ENCODE measurements at places on chromosomes 13 and 19.
A peak's percentile ranks its signal among the peaks of the same experiment; 100 is the strongest.

DNA sequence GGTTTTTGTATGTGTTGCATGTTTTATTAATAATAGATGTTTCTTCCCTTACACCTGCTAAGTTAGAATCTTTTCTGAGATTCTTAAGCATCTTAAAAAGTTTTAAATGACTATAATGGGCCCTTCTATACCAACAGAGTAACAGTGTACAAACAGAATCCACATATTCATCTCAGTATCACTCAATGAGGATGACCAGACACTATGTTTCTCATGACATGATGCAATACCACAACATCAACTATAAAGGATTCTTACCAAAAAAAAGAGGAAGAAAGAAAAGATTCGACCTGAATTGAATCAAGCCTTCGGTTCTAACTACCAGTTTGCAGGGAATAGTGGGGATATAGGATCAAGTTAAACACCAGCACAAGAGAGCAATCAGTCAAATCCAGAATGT lies 56.5 kb downstream of the INTS6 start:
- DNase-seq: no peak

DNA sequence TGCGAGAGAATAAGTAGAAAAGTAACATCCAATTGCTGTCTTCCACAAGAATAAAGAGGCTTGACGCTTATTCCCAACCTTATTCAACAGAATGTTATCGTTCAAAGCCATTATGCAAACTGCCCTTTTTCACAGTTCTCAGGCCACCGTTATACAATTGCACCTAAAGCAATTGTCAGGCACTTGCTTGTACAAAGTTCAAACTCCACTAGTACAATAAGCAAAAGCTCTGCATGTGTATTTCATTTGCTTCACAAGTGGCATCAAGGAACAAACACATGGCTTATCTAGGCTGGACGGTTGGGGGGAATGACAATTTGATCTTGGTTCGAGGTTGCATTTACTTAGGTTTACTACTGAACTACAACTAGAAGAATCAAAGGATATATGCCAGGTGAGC lies 815.6 kb downstream of the EFNB2 start:
- no peak for DNase-seq

DNA sequence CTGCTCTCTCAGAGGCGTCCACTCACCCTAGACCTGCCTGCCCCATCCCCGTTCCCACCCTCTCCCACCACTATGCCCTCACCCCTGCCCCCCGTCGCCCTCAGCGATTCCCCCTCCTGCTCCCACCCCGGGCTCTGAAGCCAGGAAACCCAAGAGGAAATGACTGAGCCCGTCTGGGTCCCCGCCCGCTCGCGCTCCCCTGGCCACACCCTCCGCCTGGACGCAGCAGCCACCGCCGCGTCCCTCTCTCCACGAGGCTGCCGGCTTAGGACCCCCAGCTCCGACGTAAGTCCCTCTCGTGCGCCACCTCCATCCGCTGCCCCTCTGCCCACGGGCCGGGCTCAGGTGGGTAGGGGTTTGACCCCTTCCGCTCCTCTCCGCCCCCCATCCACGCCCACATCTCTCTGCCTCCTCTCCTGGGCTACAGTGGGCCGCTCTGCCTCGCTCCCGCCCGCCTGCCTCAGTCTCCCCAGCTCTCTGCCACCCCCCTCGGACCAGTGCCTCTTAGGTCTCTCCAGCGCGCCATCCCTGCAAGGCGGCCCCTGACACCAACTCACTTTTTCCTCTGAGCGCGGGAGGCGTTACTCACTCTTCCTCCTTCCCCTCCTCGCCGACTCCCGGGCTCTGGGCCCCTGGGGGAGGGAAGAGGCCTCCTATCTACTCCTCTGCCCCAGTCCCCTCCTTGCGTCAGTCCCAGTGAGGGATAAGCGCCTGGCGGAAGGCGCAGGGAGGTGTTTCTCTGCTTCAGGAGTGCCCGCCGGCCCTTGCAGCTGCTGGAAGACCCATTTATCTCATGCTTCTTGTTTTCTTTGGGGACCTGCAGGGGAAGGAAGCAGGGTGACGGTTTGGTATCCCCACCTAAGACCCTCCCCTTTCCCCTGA lies at the start of gene FXYD5:
Gene FXYD5, plus strand, starts transcription at position 211 of the 882 bp plus-strand sequence. CDS start 816 bp downstream, outside the sequence.
- peak; percentile 80 for DNase-seq

GRCh38 chr19:55465460-55466240 lies 1.1 kb upstream of the C19orf85 start:
- DNase-seq: no peak

GRCh38 chr19:35293808-35294207 lies 1.8 kb downstream of the MAG start:
- no peak for DNase-seq

GRCh38 chr13:98647121-98647520 lies 70.2 kb upstream of the STK24 start:
- no peak for DNase-seq

DNA sequence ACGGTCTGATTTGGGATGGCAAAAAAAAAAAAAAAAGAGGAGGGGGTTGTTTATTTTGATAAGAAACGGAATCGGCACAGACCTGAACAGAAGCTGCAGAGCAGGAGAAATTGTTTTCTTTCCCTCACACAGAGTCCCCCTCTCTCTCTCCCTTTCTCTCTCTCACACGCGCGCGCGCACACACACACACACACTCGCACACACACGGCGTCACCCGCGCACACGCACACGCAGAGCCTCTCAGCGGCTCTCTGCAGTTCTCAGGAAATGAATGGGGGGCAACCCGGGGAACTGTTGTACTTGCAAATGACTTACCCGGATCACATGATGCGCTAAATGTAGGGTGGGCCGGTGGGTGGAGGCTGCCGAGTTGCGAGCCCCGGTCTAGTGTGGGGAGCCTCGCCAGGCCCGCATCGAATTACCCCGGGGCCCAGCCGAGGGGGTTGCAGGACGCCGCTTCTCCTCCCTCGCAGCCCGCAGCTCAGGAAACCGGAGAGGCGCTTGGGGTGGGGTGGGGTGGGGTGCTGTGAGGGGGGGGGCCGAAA lies 475 bp downstream of the KLF12 start:
- DNase-seq: peak; percentile 86

- peak; percentile 88 for DNase-seq
Observed at GRCh38 chr19:48319647-48320541, 5.5 kb upstream of the EMP3 start.

DNA sequence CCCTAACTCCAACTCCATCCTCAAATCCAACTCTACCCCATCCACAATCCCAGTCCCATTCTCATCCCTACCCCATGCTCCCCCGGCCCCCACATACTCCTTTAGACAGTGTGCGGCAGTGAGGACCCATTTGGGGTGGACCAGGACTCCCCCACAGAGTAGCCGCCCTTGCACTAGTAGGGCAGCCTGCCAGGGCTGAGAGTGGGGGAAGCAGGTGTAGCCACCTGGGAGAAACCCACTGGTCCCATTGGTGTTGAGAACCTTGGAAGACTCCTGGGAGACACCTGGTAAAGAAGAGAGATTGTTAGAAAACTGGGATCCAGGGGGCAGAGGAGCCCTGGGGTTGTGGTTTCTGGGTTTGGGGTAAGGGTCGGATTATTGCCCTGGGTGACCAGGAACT lies 4.6 kb downstream of the KLK13 start:
- no peak for DNase-seq

GRCh38 chr13:64551755-64552154 lies 2678.4 kb downstream of the PCDH9 start:
- DNase-seq: no peak

- peak; percentile 7 for DNase-seq
Observed at GRCh38 chr19:34838753-34839431, 65.9 kb upstream of the ZNF599 start.

DNA sequence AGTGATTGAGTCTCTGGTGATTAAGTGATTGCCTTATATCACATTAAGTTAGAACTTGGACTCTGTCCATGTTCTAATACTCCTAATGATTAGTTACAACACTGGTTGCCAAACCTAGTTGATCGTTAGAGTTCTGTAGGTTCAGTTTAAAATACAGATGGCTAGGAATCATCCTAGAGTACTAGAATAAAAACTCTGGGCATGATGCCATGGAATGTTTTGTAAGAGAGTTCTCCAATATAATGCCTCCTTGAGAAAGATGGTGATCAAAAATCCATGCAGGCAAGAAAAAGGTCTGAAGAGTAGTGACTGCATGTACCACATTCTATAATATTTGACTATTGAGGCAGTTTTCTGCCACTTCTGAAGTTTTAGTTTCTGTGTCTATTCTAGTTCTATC lies 176.3 kb downstream of the GPC5 start:
- DNase-seq: no peak

GRCh38 chr19:56751078-56751489 lies 79.5 kb upstream of the ZNF835 start:
- no peak for DNase-seq

DNA sequence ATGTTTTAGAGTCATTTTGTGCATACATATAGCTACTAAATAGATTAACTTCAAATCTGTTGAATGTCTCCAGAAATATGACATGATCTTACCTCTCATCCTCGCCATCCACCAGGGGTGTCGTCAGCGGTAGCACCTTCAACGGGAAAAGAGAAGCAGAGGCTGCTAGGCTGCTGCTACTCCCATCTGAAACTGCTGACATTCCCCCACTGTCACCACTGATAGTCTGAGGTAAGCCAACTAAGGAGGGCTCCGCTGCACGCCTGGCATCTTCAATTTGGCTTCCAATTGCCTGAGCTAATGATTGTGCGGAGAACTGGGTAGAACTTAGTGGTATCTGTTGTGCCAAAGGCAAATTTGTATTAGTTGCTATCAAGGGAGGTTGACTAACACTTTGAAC lies 3.1 kb downstream of the TSC22D1 start:
- DNase-seq: no peak

- no peak for DNase-seq
Observed at GRCh38 chr13:111265701-111266035, 54.8 kb upstream of the TEX29 start.

DNA sequence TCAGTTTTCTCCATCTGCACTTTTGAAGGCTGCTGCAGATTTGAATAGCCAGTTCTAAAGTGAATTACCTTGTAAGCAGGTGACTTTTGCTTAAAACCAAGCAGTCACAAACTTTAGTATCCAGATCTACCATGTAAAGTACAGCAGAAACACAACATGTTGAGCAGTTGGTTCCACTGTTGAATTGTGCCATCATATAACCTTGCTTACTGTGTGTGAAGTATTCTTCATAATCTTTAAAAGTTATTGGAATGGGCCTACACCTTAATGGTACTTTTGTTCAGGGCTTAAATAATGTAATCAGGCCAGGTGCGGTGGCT lies 23.2 kb upstream of the MTUS2 start:
- no peak for DNase-seq

DNA sequence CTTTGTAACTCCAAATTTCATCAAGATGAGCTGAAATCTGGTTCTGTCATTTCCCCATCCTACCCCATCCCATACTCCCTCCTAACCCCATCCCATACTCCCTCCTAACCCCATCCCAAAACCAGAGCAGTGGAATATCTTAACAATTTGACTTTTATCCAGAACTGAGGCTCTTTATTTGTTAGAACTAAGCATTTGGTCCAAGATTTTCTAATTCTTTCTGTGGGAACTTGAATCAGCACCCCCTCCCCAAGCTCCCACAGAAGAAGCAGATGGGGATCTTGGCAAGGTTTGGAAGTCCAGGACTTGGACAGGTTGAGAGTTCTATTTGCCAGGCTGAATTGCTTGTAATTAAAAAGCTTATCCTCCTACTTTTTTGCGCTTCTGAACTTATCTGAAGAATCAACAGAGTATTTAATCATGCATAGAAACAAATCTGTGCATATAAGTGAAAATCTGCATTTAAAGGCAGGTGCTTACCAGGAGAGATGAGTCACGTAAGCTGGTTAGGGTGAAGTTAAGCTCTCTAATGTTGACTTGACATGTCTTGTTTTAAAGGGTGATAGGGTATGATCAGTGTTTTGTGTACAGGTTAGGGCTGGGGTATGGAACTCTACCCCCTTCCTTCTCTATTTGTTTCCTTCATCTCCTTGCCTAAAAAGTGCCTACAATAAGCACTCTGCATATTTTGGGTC lies 111.1 kb downstream of the COG6 start:
- no peak for DNase-seq

- DNase-seq: no peak
Observed at GRCh38 chr19:45296355-45296754, 26.3 kb downstream of the CKM start.

Data from CD4-positive, alpha-beta T cell (primary cell).